Iris pigment epithelial cell (primary cell): ENCODE measurements at places on chromosomes 12 and 14.

DNA sequence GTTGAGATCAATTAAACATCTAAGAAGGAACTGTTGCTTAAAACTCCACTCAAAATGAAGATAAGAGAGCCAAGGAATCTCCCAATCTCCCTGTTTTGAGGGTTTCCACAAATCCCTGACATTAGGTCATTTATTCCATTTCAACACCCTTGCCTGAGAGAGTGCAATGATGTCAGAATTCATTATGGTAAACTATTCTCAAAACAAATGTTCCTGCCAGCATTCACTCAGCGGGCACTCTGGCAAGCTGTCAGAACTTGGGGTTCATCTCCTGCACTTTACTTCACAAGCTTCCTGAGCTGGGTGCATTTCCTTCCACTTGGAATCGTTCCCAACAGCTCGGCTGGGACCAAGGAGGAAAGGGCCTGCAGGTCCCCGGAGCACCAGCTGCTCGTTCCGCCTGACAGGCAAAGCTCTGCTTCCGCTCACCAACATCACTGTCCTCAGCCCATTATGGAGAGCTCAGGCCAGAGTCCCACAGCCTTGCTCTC lies 117.8 kb downstream of the TTC7B start:
- DNase-seq: peak; percentile 62

DNA sequence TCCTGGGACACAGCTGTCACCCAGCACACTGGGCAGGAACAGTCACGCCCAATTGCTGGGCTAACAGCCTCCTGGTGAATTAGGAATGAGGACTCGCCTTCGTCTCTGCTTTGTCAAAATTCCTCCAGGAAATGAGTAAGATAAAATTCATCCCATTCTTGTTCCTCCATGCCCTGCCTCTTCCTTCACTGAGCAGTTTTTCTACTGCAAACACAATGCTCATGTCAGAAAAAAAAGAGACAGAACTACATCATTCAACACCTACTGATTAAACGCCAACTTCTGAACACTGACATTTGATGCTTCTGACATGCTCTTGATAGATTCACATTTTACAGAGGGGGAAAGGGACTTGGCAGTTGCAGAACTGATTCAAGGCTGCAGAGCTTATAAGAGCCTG lies 37.5 kb upstream of the DTX1 start:
- DNase-seq: peak; percentile 8

GRCh38 chr12:132806857-132807256 lies 21.8 kb downstream of the GOLGA3 start:
- no peak for DNase-seq

GRCh38 chr14:29759521-29760340 lies 167.9 kb downstream of the PRKD1 start:
- DNase-seq: peak; percentile 50

DNA sequence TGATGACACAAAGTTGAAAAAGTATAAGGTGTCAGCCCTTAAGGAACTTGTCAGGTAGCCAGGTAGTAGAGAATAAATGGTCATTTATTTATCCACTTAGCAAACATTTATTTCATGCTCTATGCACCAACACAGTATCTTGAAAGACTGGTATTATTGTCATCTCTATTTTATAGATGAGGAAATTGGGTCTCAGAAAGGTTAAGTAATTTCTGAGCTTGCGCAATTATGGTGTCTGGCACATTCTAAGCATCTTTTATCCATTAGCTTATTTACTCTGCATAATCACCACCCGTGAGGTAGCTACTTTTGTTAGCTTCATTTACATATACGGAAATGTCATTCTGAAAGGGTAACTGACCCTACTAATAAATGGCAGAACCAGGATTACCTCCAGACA lies 2.5 kb upstream of the UTP20 start:
- no peak for DNase-seq

- peak; percentile 17 for DNase-seq
Observed at GRCh38 chr12:54009171-54010052, 627 bp downstream of the HOXC8 start.

DNA sequence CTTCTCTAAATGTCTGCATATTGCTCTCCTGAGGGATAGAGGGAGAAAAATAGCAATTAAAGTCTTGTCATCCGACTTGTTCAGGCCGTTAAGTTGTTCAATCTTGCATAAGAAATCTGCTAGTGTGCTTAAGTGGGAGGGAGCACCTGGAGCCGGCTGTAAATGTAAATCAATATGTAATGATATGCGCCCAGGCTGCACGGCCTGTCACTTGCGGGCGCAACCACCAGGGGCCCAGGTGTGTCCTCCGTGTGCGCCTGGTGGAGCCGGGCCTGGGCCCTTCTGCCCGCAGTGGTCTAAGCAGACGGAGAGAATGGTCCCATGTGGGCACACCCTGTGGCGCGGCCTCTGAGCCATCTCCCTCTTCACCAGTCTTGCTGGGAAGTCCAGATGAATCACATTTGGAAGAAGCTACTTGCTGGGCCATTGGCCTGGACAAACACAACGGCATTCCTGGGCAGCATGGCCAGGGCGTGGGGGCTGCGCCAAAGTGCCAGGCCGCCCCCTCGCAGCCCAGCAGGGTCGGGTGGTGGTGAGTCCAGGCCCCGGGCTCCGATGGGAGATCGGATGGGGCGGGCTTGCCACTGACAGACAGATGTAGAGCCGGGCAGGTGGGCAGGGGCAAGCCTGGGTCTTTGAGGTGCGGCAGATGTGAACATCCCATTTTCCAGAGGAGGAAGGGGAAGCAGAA lies 193.3 kb upstream of the C14orf180 start:
- no peak for DNase-seq

DNA sequence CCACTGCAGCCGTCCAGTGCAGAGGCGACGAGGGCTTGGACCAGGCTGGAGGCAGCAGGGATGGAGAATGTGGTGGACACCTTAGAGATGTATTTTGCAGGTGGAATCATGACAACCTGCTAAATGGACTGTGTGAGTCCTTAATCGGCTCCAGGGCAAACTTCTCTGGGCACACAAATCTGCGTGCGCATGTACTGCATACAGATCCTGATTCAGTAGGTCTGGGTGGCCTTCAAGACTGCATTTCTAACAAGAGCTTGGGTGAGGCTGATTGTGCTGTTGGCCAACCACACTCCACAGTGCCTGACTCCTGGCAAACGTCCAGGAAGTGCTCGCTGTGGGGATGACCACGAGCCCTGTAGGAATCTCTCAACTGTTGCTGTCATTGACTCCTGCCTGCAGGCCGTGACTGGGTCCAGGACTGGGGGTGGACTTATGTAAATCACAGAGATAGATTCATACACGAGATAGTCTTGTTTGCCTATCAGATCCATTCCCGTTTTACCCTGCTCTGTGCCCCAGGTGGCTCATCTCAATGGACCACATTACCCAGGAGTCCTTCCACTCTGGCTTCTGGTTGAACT lies 27.2 kb downstream of the JDP2 start:
- peak; percentile 91 for DNase-seq

DNA sequence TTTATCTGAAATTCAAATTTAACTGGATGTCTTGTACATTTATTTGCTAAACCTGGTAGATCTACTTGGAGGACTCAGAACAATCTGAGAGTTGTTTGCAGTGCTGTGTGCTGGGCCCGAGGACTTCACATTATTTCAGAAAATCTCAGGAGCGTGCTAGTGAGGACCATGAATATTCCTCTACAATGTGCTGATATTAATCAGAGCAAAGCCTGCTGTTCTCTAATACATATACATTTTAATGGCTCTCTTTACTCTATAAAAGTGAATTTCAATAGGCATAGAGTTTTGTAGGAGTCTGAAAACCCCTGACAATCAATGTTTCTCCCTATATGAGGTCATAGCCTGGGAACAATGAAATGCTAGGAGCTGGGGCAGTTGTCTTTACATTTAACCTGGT lies 144.3 kb downstream of the NEDD1 start:
- no peak for DNase-seq

GRCh38 chr12:85575120-85576096 lies 260.8 kb downstream of the RASSF9 start:
- peak; percentile 64 for DNase-seq

DNA sequence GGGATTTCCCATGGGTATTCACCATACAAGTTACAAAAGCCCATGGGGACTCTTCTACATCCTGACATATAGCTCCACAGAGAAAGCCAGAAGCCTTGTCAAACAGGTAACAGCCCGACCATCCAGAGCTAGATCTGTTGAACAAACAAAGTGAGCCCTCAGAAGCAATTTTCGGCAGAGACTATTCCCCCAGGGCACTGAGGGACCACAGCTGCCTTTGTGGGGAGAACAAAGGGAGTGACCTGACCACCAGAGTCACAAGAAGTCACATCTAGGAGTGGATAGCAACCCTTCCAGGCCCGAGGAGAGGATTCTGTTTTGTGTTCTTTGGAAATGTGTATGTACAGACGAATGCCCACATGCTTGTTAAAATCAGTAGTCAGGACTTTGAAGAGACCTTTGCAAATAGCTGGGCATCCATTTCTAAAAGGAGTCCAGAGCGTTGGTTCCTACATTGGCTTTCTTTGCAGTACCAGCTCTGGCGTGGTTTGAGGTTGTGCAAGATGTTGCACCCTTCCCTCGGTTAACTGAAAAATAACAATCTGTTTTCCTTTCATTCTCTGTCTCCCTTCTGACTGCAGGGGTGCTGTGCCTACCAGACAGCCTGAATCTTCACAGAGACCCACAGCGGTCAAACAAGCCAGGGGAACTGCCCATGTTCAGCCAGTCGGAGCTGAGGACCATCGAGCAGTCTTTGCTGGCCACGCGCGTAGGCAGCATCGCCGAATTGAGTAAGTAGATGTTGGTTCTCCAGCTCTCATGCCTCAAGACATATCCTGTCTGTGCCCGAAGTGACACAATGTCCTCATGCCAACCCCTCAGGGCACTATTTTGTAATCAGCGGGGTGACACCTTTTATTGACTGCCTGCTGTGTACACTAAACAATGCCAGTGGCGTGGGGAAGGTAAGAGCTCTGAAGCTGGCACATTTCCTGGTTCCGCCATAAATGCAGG lies 165.4 kb upstream of the PWP1 start:
- no peak for DNase-seq

DNA sequence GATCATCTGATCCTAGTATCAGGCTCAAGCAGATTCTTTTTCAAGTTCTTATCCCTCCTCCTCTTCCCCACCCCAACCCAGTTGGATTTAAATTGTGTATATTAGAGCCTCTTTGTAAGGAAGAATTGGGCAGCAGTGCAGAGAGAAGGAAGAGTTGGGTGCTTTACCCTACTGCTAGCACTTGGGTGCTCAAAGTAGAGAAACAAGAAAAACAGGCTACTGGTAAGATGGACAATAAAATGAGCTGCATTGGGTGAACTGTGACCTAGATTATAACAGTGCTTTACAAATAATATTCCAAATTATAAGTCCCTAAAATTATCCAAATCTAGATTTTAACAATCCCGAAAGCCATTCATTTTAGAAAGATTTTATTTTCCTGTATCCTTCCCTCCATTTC lies 363.4 kb upstream of the GARIN6 start:
- DNase-seq: no peak

DNA sequence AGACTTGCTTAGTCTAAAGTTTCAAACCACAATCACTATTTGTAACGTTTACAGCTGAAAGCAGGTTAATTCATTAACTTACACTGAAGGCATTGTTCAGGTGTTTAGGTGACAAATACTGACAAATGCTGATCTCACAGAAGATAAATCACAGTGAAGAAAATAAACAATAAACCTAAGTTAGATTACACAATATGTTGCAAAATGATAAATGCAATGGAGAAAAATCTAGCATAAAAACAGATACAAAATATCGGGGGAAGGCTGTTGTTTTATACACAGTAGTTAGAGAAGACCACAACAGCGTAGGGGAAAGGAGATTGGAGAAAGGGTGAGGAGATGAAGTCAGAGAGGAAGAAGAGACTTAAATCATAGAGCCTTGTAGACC lies 3.0 kb downstream of the SCAF11 start:
- no peak for DNase-seq

GRCh38 chr12:93502802-93503623 lies 35.7 kb downstream of the MRPL42 start:
- DNase-seq: peak; percentile 40

- DNase-seq: no peak
Observed at GRCh38 chr12:125376422-125376821, 311.2 kb downstream of the AACS start.

DNA sequence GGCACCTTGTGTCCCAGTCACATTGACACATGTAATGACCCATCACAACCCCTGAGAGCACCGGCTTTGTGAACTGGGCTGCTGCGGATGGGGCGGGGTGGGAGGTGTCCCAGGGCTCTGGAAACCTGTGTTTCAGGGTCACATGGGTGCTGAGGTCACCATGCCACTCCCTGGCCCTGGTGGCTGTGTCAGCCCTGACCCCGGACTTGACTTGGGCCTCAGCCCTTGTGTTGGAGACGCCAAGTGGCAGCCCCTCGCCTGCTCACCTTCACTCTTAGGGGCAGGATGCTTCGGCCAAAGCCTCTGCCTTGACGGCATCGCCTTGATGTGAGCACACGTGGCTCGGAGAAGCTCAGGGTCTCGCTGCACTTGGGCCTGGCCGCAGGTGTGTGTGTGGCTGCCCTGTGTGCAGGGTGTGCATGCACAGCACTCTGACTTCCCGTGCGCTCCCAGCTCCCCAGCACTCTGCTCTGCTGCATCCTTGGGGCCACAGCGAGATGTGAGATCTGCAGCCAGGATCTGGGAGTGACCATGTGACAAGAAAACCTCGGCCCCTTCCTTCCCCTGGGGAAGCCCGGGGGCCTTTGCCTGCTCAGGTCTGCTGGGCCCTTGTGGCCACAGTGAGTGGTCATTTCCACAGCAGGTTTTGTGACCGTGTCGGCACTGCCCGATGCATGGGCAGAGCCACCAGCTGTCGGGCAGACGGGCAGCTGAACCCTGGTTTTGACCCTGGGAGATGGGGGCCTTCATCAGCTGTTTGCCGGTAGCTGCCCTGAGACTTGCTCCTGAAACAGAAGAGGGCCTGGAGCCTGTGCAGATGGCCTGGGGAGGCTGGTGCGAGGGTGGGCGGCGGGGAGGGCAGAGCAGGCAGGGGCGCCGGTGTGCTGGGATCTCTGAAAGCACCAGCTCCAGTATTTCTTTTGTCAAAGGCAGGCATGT lies 167.4 kb downstream of the KIF26A start:
- DNase-seq: no peak

GRCh38 chr12:69239922-69240630 lies 707 bp downstream of the CPSF6 start:
- peak; percentile 22 for DNase-seq

DNA sequence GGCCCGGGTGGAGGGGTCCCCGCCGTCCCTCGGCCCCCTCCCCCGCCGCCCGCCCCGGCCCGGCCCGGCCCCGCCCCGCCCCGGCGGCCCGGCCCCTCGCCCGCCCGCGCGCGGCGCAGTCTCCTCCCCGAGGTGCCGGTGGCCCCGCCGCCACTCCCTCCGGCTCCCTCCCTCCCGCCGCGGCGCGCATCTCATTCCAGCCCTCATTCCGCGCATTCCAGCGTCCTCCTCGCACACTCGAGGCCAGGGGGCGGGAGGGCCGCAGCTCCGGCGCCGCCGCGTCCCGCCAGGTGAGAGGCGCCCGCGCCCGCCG lies at the start of gene TEAD4:
Gene TEAD4, plus strand, starts transcription at position 206 of the 313 bp plus-strand sequence.
- peak; percentile 79 for DNase-seq

DNA sequence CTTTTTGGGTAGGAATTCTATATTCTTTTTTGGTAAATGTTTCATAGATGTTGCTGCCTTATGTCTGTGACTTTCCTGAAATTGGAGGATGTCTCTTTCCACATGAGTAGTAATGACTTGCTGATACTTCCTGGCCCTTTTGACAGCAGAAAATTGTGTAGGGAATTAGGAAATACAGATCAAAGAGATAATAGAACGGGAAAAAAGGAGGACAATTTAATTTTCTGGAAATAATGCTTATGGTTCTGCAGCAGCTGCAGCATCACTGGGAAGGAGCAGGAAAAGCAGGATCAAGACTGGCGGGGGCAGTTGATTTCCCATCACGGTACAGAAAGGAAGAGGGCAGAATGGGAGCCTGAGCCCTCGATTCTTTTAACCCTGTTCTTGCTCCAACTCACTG lies 68.8 kb upstream of the PZP start:
- DNase-seq: no peak

- DNase-seq: no peak
Observed at GRCh38 chr12:72074956-72075355, 136.3 kb downstream of the TPH2 start.
